ENCODE measurements at places on chromosomes 6 and 20.

DNA sequence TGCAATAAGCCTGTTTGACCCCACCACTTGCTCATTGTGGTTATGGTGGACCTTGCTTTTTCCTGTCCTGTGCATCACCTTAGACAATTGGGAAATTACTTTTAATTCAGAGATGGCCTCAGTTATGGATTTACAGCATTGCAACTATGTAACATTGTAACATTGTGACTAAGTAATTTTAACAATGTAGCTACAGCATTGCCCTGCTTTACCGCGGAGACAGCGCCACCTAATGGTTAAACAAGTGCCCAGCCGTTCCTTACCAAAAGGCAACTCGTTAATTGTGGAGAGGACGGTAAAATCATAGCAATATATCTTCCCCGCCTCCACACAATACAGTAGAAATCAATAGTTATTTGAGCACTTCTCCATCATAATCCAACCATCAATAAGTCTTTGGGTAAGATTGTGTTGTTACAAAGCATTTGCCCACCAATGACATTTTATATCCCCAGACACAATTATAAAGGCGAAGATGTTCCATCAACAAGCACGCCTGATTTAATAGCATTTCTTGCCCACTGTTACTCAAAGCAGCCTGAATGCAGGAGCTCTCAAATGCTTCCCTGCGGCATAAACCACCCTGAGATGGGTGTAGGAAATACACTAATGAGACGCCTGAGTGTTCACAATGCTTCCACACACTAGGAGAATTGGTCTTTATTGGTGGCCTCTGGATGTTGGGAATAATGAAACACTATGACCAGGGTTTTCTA, 93.7 kb downstream of the PROKR2 start:
- peak; percentile 30 for DNase-seq

- no peak for DNase-seq
Observed at GRCh38 chr6:138975815-138976214, 12.2 kb downstream of the REPS1 start.

- DNase-seq = peak; percentile 23
Observed at GRCh38 chr20:33859157-33859695, 48.1 kb downstream of the CHMP4B start.

DNA sequence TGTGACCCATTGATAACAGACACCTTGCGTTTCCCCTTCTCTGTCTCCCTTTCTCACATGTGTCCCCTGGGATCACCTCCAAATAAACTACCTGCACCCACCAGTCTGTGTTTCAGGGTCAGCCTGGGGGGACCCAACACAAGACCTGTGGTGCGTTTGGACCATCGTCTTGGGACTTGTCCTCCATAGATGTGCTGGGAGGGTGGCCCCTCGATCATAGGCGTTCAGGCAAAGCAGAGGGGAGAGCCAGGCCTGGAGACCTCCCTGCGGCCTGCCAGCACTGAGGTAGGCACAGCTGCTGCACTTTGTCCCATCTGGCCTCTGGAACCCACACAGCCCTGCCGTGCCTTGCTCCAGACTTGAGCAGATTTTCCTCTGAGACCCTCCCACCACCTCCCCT, 18.1 kb downstream of the CST9 start:
- DNase-seq = no peak

- DNase-seq = no peak
Observed at GRCh38 chr20:8829256-8829655, 239.6 kb upstream of the PLCB4 start.

DNA sequence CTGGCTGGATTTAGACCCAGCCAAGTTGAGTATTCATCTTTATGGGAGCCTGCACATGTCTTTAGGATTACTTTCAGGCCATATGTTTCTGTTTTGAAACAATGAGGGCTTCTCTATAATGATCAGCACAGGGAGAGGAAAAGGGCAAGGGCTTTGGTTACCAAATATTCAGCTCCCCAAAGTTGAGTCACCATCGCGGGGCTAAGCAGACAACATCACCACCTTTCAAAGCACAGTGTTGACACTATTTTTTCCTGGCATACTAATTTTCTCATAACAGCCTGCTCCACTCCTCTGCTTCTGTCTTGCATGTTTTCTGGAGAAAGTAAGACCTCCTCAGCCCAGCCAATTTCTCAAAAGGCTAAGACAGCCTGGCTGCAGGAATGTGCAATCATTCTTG, 4.9 kb downstream of the SCML4 start:
- no peak for DNase-seq

DNA sequence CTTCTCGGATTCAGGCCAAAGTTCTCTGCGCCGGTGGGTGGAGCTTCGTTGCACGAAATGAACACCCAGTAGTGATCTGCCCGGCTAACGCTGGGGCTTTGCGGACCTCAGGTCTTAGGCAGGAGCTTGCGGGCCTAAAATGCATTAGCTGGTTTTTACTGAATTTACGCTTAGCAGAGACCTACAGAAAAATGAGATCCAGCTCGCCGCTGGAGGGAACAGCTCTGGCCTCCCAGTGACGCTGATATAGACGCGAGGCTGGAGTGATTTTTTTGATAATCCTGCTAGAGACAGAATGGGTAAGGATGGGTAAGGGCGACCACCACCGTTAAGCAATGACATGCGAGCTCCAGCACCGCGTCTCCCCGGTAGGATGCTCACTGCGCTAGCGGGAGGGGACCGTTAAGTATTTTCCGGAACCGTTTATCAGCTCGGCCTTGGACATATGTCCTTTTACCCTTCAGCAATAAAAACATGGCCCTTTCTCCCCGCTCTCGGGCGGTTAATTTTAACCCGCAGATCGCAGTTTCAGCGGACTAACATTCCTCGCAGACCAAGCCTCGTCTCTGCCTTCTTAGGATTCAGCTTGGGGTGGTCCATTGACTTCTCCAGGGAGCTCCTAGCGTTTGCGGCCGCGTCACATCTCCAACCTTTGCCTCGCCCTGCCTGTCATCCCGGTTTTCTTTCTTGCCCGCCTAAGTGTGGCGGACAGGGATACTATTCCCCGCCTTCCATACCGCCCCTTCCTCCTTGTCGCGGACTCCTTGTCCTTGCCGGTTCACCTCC, 109.3 kb downstream of the GPX5 start:
- no peak for DNase-seq

GRCh38 chr6:20386218-20386617, 15.5 kb upstream of the E2F3 start:
- no peak for DNase-seq

GRCh38 chr20:438571-439469, 23.5 kb downstream of the TBC1D20 start:
- DNase-seq = peak; percentile 45

GRCh38 chr6:121645100-121645745, 209.8 kb downstream of the GJA1 start:
- DNase-seq = no peak

- DNase-seq = peak; percentile 69
Observed at GRCh38 chr20:62500237-62500864, 24.6 kb upstream of the GATA5 start.

- no peak for DNase-seq
Observed at GRCh38 chr6:68196645-68197044, 438.4 kb upstream of the ADGRB3 start.

DNA sequence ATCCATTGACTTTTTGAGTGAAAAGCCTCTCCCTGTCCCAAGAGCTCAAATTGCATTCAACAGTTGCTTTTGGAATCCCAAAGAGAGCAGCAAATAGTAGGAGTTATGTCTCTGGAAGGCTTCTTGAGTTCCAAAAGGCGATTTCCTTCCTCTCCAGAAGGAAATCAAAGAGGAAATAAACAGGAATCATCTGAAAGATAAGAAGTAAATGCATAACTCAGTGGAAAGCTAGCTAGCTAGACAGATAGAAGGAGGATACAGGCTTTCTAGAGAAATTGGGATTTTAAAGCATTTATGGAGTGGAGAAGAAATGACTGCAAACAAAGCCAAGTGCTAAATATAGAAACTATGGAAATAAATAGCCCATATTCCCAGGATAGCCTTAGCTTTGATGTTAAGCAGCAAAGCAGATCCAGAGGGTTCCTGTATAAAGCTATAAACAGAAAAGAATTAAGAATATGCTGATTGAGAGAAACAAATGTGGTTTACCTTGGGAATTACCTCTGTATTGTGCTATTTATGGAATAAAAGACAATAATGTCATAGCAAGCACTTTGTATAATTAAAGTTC, 214.7 kb downstream of the PLCB1 start:
- no peak for DNase-seq

Data from CD4-positive, alpha-beta T cell treated with Interleukin-15 for 1 hour (primary cell).